ENCODE measurements at places on chromosomes 16 and 17.

- DNase-seq: no peak
These were observed 438.0 kb upstream of the PMFBP1 start for GRCh38 chr16:72609933-72610332.

DNA sequence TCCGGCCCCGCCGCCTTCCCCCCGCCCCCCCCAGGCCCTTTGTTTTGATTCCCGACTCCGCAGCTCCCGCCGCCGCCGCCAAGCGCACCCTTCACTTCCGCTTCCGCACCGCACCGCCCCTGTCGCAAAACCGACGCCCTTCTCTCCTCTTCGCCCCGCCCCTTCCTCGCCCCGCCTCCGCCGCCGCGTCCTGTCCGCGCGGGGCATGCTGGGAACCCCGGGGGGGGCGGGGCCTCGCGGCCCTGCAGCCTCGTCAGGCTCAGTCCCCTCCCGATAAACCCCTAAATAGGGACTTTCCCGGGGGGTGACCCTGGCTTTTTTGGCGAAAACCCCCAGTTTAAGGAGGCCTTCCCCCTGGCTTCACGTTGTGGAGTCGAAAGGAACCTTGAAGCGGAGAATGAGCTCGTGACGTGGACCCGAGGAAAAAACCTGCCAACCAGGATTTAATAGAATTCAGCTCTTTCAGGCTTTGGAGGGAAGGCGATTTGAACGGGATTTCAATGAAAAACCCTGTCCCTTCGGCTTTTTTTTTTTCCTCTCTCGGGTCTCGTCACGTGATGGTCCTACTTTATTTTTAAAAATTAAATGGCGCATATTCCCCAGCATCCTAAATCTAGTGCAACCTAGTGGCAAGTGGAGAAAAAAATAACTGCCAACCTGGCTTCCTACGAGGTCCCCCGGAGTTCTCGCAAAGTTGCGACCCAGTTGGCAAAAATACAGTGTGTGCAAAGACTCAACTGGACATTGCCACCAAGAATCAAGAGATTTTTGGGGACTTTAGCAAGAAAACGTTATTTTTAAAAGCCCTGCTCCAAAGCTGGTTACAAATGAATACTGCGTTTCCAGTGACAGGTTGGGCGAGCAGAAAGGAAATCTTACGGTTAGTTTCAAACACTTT lies at the start of gene MARF1:
Gene MARF1, minus strand, starts transcription at position 107 of the 898 bp plus-strand sequence. CDS start 3,921 bp downstream, outside the sequence.
- peak; percentile 100 for DNase-seq

- no peak for DNase-seq
These were observed 209.6 kb upstream of the NLRP1 start for GRCh38 chr17:5793899-5794298.

- no peak for DNase-seq
These were observed 4.0 kb downstream of the PRAC1 start for GRCh38 chr17:48718227-48718760.

- no peak for DNase-seq
These were observed 63.1 kb downstream of the TOM1L2 start for GRCh38 chr17:17909078-17909477.

DNA sequence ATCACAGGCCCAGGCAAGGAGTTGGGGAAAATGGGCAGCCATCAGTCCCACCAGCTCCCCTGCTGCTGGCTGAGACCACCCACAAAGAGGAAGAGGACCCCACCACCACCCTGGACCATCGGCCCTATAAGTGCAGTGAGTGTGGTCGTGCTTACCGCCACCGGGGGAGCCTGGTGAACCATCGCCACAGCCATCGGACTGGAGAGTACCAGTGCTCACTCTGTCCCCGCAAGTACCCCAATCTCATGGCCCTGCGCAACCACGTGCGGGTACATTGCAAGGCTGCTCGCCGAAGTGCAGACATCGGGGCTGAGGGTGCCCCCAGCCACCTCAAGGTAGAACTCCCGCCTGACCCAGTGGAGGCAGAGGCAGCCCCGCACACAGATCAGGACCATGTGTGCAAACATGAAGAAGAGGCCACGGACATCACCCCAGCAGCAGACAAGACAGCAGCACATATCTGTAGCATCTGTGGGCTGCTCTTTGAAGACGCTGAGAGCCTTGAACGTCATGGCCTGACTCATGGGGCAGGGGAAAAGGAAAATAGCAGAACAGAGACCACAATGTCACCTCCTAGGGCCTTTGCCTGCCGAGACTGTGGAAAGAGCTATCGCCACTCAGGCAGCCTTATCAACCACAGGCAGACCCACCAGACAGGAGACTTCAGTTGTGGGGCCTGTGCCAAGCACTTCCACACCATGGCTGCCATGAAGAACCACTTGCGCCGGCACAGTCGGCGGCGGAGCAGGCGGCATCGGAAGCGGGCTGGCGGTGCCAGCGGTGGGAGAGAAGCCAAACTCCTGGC lies 3.6 kb downstream of the ZNF646 start:
- DNase-seq: no peak

GRCh38 chr17:77692571-77693161 lies 265.8 kb upstream of the TNRC6C start:
- DNase-seq: peak; percentile 17

DNA sequence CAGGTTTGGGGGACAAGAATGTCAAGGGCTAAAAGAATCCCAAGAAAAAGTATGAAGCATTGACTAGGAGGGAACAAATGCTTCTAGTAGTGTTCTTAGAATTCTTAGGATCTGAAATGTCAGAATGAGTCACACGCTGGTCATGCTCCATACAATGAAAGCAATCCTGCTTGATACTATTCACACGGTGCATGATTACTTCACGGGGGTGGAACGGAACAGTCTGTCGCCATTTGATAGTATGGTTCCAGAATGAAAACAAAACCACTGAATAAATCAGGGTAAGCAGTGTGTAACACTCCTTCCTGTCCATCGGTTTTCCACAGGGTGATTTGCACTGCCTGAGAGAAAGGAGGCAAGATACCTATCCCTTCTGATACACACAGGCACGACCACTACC lies 22.9 kb upstream of the YWHAE start:
- DNase-seq: no peak

GRCh38 chr17:48567209-48567608 lies 10.9 kb downstream of the HOXB4 start:
- DNase-seq: no peak

- no peak for DNase-seq
These were observed 12.7 kb downstream of the CDK5RAP3 start for GRCh38 chr17:47983492-47984223.

GRCh38 chr17:60137731-60138130 lies 12.0 kb upstream of the CA4 start:
- DNase-seq: no peak

DNA sequence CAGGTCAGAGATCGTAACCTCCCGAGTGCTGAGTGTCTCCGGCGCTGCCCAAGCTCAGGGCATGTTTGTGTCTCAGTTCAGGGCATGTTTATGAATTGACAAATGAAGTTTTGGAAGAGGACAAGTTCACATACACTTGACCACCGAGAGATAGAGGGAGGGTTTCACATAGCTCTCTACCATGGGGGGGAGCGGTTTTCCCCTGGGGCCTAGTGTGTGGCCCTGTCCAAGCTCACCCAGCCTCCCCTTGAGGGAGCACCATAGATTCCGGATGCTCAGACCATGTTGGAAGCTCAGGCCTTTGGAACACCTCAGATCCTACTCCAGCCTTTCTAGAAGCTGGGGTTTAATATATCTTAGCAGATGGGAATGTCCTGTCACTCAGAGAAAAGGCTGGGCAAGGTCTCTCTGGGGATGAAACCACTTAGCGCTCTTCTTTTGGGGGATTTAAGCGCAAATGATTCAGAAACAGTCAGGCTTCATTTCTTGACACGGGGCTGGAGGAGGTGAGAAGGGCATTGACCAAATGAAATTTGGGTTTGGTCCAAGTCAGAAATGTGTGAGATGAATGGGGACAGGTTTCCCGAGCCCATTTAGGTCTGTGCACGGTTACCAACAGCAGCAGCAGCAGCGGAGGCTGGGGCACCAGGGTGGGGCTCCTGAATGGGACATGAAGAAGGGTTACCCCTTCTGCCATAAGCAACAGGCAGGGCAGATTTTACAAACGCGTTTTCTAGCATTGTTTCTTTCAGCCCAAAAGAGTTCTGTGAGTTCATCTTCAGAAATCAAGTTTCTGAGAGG lies 96.6 kb downstream of the METRNL start:
- no peak for DNase-seq

GRCh38 chr17:57875290-57876022 lies 25.6 kb upstream of the MRPS23 start:
- DNase-seq: no peak

GRCh38 chr16:84255050-84255810 lies 15.4 kb upstream of the KCNG4 start:
- no peak for DNase-seq

- DNase-seq: no peak
These were observed 802 bp upstream of the ATXN2L start for GRCh38 chr16:28821874-28822519.

- peak; percentile 54 for DNase-seq
These were observed 2.0 kb upstream of the GLIS2 start for GRCh38 chr16:4313563-4314531.

GRCh38 chr16:66372078-66372897 lies 5.8 kb downstream of the CDH5 start:
- no peak for DNase-seq

- DNase-seq: no peak
These were observed 53.0 kb downstream of the NFAT5 start for GRCh38 chr16:69618721-69619120.

DNA sequence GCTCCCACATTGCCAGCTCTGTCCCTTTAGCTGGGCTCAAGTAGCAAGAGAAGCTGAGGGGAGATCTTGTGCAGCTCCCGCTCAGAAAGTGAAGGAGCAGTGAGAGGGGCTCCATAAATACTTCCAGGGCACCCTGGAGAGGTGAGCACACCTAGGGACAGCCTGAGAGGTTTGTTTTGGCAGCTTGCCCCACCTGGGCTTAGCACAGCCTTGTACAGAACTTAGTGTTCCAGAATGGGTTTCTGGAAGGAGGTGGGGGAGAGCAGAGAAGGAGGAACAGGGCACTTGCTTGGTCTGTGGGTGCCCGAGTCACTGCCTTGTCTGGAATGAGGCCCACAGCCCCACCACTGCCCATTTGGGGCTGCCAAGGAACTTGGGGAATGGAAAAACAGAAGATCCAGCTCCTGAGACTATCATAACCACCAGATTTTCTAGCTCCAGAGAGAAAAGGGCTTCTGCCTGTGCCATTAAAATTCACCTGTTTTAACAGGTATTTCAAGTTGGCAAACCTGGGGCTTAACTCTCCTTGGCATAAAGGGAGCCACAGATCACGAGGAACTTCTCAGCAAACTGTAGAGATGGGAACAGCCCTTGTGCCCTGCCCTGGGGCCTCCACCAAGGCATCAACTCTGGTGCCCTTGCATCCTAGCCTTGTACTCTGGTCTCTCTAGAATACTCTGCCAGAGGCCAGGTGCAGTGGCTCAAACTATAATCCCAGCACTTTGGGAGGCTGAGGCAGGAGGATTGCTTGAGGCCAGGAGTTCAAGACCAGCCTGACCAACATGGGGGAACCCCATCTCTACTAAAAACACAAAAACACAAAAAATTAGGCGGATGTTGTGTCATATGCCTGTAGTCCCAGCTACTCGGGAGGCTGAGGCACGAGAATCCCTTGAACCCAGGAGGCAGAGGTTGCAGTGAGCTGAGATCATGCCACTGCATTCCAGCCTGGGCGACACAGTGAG lies 1.9 kb downstream of the PRR15L start:
- DNase-seq: no peak

DNA sequence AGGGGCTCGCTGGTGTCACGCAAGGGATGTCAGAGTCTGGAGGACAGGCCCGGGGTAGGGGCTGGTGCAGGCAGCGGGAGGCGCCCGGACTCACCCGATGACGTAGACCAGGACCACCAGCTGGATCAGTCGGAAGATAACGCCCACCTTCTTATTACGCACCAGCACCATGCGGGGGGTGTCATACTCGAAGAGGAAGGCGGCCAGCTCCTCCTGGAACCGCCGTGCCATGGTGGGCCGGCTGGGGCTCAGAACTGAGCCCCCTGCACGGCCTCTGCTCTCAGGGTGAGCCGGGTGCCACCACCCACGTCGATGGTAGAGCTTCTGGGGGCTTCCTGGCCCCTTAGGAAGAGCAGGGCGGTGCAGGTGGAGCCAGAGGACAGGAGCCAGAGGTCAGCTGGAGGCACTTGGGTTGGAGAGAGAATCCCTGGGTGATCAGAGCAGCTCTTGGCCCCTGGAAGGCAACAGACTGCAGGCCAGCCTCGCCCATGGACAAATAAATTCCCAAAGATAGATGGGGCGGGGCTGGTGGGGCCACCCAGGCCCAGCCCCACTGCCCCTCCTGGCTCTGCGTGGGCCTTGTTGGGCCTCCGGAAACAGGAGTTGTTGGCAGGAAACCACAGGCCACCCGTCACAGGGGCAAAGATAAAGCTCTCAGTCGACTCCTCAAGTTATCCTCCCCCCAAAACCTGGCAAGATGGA lies at the start of gene P2RX1:
Gene P2RX1, minus strand, starts transcription at position 471 of the 702 bp plus-strand sequence. Its CDS starts 240 bp downstream, at position 231.
- DNase-seq: peak; percentile 62

GRCh38 chr17:75876938-75877751 lies 1.2 kb downstream of the TRIM47 start:
- DNase-seq: peak; percentile 48

DNA sequence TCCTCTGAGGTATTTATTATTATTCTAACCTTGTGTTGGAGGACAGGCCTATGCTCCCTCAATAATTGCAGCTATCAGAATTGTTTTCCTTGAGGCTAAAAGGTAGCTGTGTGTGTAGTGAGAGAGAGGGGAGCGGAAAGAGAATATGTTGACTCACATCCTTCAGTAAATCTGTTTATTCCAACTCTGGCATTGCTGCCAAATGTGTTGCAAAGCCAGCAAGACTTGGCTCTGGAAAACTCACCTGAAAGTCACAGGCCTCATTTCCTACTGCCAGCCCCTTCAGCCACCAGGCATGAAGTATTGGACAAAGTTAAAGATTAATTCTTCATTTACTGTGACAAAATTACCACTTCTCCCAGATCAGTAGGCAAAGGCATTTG lies 9.6 kb downstream of the CA10 start:
- DNase-seq: no peak

DNA sequence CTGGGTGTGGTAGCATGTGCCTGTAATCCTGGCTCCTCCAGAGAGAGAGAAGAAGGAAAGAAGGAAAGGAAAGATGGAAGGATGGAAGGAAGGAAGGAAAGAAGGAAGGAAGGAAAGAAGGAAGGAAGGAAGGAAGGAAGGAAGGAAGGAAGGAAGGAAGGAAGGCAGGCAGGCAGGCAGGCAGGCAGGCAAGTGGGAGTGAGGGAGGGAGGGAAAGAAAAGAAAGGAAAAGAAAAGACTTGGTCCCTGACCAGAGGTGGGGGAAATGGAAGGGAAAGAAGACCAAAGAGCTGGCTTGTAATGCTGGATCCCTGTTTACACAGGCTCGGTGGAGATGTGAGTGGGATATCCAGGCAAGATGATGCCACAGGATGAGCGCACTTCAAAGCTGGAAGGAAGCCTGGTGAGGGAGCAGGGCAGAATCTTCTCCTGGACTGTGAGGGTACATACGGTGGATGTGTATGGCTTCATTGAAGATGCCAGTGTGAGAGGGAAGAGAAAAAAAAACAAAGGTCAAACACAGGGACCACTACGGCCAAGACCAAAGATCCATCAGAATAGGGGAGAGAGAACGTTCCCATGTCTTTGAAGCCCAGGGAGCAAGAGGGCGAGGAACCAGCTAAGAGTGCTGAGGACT lies 2.1 kb downstream of the CES1 start:
- no peak for DNase-seq

Measured in stimulated activated naive CD8-positive, alpha-beta T cell treated with anti-CD3 and anti-CD28 coated beads, Interleukin-15, Interleukin-2, amounts not matched to agents 100 U/mL and 50 U/mL, for 24 hours (primary cell).